K562 (cell line): ENCODE measurements at places on chromosomes 1 and 21.

DNA sequence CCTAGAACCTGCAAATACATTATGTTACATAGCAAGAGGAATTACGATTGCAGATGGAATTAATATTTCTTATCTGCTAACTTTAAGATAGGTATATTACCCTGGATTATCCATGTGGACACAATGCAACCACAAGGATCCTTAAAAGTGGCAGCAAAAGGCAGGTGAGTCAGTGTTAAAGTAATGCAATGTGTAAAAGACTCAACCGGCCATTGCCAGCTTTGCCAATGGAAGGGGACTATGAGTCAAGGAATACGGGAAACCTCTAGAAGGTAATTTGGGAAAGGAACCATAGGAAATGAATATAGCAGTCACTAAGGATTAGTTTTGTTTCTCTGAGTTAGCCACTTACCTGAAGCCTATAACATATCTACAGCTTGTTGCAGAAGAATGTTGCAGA, 692.1 kb upstream of the ZP4 start:
- DNase-seq, result no peak

GRCh38 chr1:6771441-6771769, 13.8 kb upstream of the CAMTA1 start:
- no peak for DNase-seq

DNA sequence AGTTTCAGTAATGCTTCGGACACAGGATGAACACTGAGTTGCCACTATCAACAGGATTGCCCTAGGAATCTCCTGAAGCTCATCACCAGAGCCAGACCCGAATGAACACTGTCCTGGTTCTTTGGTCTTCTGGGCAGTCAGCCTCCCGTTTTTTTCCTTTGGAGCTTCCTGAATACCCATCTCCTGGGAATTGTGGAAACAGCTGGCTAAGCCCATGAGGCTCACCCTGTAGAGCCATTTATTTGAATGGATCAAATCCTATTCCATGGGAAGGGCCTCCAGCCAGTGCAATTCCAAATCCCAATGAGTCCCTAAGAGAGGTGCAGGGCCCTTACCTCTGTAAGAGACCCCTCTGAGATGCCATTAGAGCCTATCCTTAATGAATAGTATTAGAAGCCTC, 5.9 kb downstream of the RCSD1 start:
- DNase-seq, result no peak

GRCh38 chr1:43507296-43508295, 23.1 kb upstream of the PTPRF start:
- no peak for DNase-seq

DNA sequence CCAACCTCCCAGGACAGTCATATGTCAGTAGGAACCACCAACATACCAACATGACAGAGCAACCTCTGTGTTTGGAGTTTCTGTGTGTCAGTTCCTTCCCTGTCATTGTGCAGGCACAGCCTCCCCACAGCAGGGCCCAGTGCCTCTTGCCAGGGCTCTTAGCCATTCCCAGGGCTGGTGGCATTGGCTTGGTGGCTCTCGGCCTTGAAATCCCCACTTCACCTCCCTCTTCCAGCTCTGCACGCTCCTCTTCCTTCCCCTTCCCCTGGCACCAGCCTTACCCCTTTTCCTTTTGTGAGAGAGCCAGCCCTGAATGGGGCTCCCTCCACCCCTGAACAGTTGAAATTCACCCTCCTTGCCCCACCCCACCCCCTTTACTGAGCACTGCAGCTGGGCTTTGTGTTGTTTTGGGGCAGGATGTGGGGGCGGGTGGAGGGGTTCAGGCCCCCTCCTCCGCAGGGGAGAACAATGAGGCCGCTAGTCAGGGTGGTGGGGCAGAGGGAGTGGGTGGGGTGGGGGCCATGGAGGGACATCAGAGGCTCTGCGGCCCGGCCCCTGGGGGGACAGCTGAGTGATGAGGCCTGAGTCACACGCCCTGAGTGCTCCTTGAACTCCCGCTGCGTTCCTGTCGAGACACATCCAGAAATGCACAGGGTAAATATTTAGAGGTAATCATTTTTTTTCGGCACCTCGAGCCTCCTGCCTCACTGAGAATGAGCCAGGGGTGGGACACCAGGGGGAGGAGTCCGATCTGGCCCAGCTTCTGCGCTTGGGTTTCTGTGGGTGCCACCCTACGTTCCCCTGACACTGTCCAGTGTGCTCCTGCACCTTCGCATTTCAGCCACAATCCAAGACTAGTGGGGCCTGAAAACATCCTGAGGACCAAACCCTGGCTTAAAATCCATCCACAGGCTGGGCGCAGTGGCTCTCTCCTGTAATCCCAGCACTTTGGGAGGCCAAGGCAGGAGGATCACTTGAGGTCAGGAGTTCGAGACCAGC, 28.6 kb downstream of the LGR6 start:
- no peak for DNase-seq

DNA sequence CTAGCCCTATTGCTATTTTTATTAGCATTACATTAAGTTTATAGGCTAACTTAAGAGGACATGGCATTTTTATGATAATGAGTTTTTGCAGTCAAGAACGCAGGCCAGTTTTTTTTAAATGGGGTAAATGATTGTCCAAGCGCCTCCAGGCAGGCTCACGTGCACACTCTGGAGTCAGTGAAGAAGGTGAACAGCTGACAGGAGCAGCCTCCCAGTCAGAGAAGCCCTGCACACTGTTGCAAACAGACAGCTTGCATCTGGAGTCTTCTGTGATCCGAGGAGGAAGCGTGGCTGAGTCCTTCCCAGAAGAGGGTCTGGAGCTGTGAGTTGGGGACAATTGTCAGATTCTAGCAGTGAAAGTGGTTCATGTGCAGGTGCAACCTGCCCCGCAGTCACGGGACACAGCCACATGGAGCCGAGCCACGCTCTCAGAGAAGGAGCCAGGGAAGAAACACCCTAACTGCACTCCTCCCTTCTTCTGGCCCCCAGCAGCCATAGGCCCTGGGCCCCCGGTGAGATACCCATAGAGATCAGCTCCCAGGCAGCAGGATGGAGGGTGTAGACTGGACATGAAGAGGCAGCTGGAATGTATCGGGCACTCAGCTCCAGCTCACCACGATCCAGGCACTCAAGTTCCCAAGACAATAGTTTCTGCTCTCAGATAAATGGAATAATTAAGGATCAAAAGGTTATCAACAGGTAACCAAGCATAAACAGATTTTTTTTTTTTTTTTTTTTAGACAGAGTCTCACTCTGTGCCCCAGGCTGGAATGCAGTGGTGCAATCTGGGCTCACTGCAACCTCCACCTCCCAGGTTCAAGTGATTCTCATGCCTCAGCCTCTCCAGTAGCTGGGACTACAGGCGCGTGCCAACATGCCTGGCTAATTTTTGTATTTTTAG, 26.4 kb downstream of the CAPN2 start:
- DNase-seq, result no peak

- DNase-seq, result no peak
Measured at GRCh38 chr1:234881893-234882771, 246.5 kb downstream of the TOMM20 start.

DNA sequence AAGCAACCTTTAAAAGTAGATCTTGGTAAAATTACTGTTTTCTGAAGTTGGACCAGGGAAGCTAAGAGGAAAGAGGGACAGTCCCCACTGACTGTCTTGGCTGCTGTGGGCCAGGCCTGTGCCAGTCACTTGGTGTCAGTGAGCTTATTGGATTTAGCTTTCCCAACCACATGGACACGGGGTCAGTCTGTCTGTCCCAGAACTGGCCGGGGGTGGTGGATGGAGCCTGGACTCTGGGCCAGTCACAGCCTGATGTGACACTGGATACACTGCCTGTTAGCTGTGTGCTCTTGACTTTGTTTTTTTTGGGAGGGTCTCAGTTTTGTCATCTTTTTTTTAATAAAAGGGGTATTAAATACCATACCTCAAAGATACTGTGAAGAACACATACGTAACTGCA, 96.7 kb downstream of the GALNT2 start:
- no peak for DNase-seq

GRCh38 chr1:239922778-239923522, 168.7 kb upstream of the FMN2 start:
- no peak for DNase-seq

GRCh38 chr1:113777561-113777960, 18.3 kb upstream of the PHTF1 start:
- DNase-seq, result no peak

DNA sequence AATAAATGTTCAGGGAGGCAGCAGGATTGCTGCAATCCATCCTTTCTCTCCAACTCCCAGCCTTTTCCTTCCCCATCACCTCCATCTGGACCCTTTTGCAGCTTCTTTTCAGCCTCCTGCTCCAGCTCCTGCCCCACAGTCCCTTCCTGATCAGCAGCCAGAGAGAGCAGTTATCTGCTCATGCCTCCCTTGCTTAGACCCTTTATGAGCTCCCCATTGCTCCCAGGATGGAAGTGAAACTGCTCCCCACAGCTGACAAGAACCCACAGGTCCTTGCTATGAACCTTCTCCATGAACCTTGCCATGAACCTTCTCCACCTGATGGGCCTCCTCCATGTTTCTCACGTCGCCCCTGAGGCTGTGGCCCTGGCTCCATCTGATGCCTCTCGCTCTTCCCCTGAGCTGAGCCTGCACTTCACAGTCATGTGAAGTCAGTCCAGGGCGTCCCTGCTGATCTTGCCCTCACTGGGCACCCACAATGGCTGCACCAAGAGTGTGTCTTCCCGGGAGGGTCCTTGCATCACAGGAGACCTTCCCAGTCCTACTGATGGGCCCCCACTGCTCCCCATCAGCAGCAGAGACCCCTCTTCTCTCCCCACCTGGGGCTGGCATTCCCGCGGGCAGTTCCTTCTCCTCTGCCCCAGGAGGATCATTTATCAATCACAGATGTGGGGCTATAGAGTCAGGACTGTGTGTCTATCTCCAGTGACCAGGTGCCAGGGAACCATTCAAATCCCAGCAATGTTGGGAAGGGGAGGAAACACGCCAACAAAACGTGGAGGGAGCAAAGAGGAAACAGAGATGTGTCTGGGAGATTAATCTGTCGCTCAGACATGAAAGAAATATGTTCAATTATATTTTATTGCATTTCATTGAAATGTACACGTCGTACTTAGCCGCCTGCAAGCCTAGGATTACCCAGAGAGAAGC, 73.1 kb downstream of the MATN1 start:
- no peak for DNase-seq

- DNase-seq, result no peak
Measured at GRCh38 chr1:57254022-57254421, 169.8 kb downstream of the DAB1 start.

- DNase-seq, result peak; percentile 11
Measured at GRCh38 chr21:15908187-15908586, 178.4 kb downstream of the USP25 start.

- no peak for DNase-seq
Measured at GRCh38 chr21:45094412-45094811, 20.0 kb downstream of the ADARB1 start.

- no peak for DNase-seq
Measured at GRCh38 chr1:39623053-39623452, 16.4 kb downstream of the HEYL start.

- peak; percentile 90 for DNase-seq
Measured at GRCh38 chr1:54121482-54122134, 31.2 kb downstream of the CDCP2 start.

GRCh38 chr1:8892026-8892425, 13.5 kb upstream of the ENO1 start:
- DNase-seq, result no peak

GRCh38 chr1:47703156-47703825, 265.4 kb downstream of the FOXD2 start:
- DNase-seq, result no peak

DNA sequence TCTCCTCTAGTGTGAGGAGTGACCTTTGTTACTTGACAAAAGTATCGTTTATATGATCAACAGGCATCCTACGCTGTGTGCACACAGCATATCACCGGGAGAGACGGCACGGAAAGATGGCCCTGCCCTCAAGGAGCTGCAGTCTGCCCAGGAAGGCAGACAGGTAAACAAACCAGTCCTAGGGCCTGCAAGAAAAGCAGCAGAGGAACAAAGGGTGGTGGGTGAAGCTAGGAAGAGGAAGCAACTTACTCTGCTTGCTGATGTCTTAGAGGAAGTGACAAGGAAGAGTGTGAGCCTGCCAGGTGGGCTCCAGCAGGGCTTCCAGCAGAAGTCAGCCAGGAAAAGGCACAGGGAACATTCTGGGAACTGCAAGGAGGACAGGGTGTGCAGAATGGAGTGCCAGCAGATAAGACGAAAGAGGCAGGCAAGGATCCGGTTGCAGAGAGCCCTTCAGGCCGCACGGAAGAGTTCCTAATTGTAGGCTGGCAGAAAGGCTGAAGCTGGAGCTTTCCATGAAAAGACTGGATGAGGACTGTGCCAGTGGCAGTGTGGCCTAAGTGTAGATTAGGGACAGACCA, 106.7 kb downstream of the SLC45A1 start:
- no peak for DNase-seq

DNA sequence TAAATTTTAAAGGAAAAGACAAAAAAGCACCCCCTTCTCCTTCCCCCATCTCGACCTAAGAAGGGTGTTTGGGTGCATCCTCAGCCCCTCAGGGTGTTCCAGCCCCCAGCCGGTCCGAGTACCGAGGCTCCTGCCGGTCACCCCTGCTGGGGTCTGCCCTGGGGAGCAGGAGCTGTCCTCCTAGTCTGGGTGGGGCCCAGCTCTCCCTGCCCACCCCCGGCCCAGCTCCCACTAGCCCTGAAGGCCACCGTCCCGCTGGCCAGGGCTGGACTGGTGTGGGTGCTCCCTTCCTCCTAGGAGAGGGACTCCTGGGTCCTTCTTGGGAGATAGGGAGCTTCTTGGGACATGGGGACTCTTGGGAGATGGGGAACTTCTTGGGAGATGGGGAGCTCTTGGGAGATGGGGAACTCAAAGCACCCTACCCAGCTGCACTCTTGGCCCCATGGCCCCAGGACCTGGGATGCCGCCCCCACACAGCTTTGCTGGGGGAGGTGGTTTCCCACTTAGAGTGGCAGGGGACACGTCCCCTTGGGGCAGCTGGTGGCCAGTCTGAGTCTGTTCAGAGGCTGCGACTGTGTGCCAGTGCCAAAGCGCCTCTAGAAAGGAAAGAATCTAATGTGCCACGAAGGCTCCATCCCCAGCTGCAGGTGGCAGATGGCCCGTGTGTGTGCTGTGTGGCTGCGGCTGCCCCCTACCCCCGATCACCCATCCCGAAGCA, 44.5 kb downstream of the MORN1 start:
- DNase-seq, result no peak

DNA sequence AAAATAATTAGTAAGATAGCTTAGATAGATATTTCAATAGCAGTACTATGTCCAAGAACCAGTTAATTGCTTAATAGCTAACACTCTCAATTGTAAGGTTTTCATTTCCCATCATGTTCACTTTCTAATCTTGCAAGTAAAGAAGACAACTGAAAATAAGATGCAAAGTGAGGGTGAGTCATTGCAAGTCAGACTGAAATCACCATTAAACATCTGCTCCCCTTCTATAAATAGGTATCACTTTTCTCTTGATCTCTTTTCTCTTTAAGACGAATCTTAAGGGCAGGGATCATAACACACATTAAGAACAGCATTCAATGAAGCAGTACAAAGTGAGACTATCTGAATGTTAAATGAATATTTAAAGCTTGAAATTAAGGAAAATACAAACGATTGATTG, 40.4 kb downstream of the UBR4 start:
- peak; percentile 44 for DNase-seq

GRCh38 chr1:213124590-213124989, 73.5 kb downstream of the RPS6KC1 start:
- DNase-seq, result no peak

- peak; percentile 4 for DNase-seq
Measured at GRCh38 chr1:116568662-116569380, 2.0 kb downstream of the CD58 start.
